ENCODE measurements at places on chromosomes 2 and 18. TPM values are rescaled to one million over a fixed set of nuclear protein-coding genes. Genes with fewer than 3 reads are reported as not detected.

Gene GKN2
- 1.5 TPM for total RNA-seq

Gene FAM237A
- not detected for total RNA-seq

Gene C2orf66
- total RNA-seq, result not detected

Gene C2orf78
- not detected for total RNA-seq

Gene RGPD8
- 4.4 TPM for total RNA-seq

Gene COL6A3
- total RNA-seq, result 0.29 TPM

Gene TLX2
- total RNA-seq, result 0.31 TPM

Gene CDCA7
- total RNA-seq, result 44.3 TPM

Gene SP9
- total RNA-seq, result 2.0 TPM

Gene GGCX
- total RNA-seq, result 41.3 TPM

Gene TMEM37
- total RNA-seq, result 1.8 TPM

Gene ABCG8
- total RNA-seq, result not detected
